Stimulated activated CD4-positive, alpha-beta T cell treated with anti-CD3 and anti-CD28 coated beads, Interleukin-1b, Interleukin-23, amount 100 ng/mL, for 1 hour (primary cell): ENCODE measurements at places on chromosomes 4 and X.

GRCh38 chrX:151359931-151360871 is 36.8 kb upstream of the VMA21 start:
- DNase-seq: peak; percentile 12

GRCh38 chr4:186104114-186104889 is at the start of gene FAM149A:
Gene FAM149A, plus strand, starts transcription at chr4:186104704.
- DNase-seq: no peak

DNA sequence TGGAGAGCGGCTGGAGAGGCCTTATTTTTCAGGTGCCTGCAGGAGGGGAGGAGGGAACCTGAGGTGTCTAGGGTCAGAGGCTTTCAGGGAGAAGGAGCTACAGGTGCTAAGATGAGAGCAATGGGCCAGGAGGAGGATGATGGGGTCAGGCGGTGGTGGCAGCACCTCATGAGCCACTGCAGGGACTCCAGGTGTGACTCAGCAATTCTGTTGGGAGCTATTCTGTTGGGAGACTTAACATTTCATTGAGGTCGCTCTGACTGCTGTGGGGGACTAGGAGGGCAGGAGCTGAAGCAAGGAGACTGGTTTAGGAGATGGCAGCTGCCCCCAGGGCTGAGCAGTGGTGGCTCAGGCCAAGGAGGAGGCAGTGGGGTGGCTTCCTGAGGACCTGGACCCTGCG is 65.0 kb downstream of the CLDN34 start:
- DNase-seq: no peak

GRCh38 chr4:88021824-88022223 is 14.4 kb downstream of the PKD2 start:
- no peak for DNase-seq
